Spinal cord (tissue), 10 donors: ENCODE measurements at places on chromosomes 5 and 9.

DNA sequence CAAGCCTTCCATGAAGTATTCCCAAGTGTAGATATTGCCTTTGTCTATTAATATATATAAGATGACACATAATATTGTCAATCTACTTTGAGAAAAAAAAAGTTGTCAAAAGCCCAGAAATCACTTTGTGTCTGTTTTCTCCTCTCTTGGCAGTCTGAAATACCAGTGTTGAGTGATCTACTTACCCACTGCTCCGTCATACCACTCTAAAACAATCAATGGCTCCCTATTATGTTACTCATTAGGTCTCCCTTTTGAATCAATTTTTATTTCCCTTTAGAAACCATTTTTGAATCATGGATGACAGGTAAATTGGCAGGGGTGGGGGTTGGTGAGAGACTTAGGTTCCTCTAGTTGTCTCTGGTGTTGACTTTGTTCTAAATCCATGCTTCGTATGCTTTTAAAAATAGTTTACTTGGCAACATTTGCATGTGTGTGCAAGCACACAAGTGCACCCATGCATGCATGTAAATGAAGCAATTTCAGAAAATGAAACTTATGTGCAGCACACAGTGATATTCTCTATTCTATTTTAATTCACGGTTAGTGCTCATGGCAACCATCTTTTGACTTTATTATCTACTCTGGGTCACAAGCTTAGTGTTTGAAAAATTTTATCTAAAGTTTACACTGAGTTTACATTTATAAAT lies 378.9 kb downstream of the RAB3C start:
- no peak overlapping the region for H3K4me3 ChIP-seq
- no peak for DNase-seq
- H3K27ac ChIP-seq: no peak overlapping the region
- no peaks in the 10 kb centered on the region for H3K36me3 ChIP-seq

DNA sequence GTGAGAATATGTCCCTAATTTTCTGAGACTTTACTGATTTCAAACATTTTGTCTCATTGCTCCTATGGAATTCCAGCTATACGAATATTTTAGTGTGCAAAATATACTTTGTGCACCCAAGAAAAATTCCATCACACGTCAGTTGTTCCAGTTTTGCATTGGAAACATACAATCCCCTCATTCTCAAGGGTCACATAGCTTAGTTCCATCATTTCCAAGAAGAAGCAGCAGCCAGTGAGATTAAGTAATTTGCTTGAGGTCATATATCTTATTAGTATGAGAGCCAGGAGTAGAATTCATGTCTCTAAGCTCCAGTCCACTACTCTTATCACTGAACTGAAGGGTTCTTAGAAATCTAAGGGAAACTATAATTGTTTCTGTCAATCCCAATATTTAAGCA lies 746.7 kb upstream of the C9orf72 start:
- H3K4me1 ChIP-seq: no peaks in the 10 kb centered on the region
- no peaks in the 10 kb centered on the region for H3K27me3 ChIP-seq
- no peak overlapping the region for H3K4me3 ChIP-seq
- no peak overlapping the region for H3K27ac ChIP-seq
- no peak for DNase-seq

- no peak for DNase-seq
- H3K36me3 ChIP-seq: no peaks in the 10 kb centered on the region
- no peaks in the 10 kb centered on the region for H3K4me1 ChIP-seq
Measured at GRCh38 chr5:146007270-146007669, 70.9 kb downstream of the SH3RF2 start.

DNA sequence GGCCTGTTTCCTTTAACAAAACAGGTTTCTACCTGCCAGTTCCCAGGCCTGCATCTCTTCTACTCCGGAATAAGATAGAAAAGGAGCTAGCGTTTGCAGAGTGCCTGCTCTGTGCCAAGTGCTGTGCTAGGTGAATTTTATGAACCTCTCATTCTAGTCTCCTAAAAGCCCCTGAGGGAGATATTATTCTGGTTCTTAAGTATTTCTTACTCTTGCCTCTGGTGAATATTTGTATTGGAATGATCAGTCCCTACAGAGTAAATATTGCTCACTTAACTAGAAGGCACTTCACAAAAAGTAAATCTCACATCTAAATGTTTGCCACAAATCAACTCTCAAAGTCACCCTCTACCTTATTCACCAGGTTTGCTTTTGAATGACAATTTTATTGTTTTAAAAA lies 227.1 kb downstream of the AUH start:
- H3K27ac ChIP-seq: no peak overlapping the region
- no peaks in the 10 kb centered on the region for H3K4me1 ChIP-seq
- no peak overlapping the region for H3K4me3 ChIP-seq
- H3K36me3 ChIP-seq: no peaks in the 10 kb centered on the region
- DNase-seq: no peak
- no peaks in the 10 kb centered on the region for H3K27me3 ChIP-seq

DNA sequence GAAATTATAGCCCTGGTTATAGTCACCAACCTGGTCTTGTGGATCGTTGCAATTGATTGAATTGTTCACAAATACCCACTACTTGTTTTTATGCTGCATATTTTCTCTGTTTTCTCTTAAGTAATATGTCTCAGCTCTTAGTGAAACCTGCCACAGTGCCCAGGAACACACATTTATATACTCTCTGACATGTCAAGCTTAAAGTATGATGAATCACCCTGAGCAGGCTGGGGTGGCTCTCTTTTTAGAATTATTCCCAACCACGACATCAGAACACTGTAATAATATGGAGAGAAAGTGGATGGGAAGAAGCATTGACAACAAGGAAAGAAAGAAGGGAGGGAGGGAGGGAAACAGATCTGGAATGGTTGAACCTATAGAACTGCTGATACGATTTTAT lies 72.8 kb upstream of the ZNF608 start:
- no peaks in the 10 kb centered on the region for H3K4me1 ChIP-seq
- H3K4me3 ChIP-seq: no peak overlapping the region
- H3K27me3 ChIP-seq: no peaks in the 10 kb centered on the region
- H3K27ac ChIP-seq: no peak overlapping the region
- no peaks in the 10 kb centered on the region for H3K36me3 ChIP-seq

DNA sequence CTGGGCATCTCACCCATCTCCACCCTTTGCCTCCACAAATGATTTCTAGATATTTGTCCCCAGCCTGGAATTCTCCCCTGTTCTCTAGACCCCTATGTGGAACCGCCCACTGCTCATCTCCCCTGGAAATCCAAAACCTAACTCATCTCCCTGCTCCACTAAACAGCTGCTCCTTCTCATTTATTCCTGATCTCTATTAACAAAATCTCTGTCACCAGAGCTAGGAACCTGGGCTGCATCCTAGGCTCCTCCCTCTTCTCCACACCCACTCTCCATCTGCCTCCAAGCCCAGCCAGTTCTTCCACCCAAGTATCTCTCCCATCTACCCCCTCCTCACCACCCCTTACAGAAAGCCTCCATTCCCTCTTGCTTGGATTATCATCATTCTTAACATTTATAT lies 24.0 kb upstream of the SYNPO start:
- peaks cover 54% of the 10 kb centered on the region for H3K4me1 ChIP-seq
- no peaks in the 10 kb centered on the region for H3K27me3 ChIP-seq
- no peaks in the 10 kb centered on the region for H3K36me3 ChIP-seq
- DNase-seq: no peak
- H3K4me3 ChIP-seq: no peak overlapping the region
- H3K27ac ChIP-seq: no peak overlapping the region

- H3K27me3 ChIP-seq: no peaks in the 10 kb centered on the region
- peaks cover 31% of the 10 kb centered on the region for H3K36me3 ChIP-seq
- no peak overlapping the region for H3K27ac ChIP-seq
- DNase-seq: no peak
Measured at GRCh38 chr9:132301521-132301920, 53.3 kb downstream of the SETX start.
